CD4-positive, alpha-beta T cell treated with Interleukin-6 at 100 ng/mL for 8 hours (primary cell): ENCODE measurements at places on chromosomes 16 and 17.
A peak's percentile ranks its signal among the peaks of the same experiment; 100 is the strongest.

DNA sequence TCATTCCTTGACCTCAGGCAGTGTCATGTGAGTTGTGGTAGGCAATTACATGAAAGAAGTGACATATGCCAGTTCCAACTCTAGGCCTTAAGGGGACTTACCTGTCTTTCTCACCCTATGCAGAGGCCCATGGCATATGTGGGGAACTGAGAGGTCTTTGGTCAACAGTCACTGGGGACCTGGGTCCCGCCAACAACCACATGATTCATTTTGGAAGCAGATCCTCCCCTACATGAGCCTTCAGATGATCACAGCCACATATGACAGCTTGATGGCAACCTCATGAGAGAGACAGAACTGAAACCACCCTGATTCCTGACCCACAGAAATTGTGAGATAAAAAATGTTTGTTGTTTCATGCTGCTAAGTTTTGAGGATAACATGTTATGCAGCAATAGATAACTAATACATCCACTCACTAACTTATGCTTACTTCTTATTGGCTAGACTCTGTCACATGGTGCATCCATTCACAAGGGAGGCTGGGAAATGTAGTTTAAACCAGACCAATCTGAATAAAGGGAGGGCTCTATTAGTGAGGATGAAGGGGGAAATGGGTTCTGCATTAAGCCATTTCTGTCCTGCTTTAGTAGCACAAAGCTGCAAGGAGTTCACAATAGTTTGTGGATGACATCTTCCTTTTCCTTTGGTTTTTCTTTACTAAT lies 298.2 kb downstream of the HAPSTR1 start:
- DNase-seq, result no peak

GRCh38 chr16:56836410-56837230 lies 28.4 kb upstream of the SLC12A3 start:
- no peak for DNase-seq

GRCh38 chr17:61253937-61254574 lies 145.6 kb upstream of the TBX2 start:
- DNase-seq, result no peak

- DNase-seq, result peak; percentile 85
Measured at GRCh38 chr17:75271233-75271954, 363 bp upstream of the MIF4GD start.

GRCh38 chr17:8468127-8468526 lies 32.4 kb downstream of the NDEL1 start:
- no peak for DNase-seq

GRCh38 chr17:61467416-61468262 lies 15.4 kb downstream of the TBX4 start:
- no peak for DNase-seq

DNA sequence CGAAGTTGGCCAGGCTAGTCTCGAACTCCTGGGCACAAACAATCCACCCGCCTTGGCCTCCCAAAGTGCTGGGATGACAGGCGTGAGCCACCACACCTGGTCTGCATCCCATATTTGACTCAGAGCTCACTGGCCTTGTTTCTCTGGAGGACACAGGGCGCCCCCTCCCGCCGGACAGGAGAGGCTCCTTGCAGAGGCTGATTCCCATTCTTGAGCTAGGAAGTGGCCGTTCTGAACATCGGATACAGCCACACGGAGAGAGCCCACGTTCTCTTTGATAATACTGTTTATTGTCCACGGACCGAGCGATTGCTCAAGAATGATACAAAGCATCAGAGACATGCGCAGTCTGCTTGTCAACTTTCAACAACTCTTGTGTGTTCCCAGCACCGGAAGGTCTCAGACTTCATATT lies 12.1 kb upstream of the USP36 start:
- DNase-seq, result no peak

- DNase-seq, result no peak
Measured at GRCh38 chr17:19958023-19958422, 19.6 kb downstream of the AKAP10 start.

DNA sequence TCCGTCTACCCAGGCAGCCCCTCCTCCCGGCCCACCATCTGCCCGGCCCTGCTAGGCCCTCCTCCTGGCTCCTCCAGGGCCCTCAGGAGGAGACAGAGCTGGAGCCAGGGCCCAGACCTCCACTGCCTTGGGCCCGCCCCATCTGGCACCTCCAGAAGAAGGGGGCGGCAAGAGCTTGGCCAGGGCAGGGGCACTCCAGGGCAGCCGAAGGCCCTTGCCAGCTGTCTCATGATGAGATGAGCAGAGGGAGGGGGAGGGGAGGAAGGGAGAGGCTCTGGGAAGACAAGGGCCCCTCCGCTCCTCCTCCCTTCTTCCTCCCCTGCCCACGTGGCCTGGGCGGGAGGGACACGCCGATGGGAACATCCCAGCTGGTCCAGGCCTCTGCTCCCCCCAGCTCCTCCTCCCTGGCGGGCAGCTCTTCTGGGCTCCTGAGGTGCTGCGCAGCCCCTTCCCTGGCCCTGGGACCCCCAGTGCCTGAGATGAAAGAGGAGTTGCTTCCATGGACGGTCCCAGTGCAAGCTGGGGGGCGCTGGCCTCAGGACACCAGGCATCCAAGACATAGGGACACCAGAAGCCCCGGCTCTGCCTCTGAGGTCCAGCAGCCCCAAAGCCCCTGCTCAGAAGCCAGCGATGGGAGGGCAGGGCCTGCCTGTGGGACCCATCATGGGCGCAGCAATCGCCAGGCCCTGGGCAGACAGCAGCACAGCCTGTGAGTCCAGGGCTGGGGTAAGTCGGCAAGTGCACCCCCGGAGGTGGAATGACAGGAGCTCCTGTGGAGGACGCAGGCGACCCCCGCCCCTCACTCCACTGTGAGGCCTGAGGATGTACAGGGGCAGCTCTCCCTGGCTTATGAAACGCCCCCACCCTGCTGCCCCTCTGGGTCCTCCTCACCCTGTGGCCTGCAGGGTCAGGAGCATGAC lies 23.6 kb upstream of the ENPP7 start:
- no peak for DNase-seq

DNA sequence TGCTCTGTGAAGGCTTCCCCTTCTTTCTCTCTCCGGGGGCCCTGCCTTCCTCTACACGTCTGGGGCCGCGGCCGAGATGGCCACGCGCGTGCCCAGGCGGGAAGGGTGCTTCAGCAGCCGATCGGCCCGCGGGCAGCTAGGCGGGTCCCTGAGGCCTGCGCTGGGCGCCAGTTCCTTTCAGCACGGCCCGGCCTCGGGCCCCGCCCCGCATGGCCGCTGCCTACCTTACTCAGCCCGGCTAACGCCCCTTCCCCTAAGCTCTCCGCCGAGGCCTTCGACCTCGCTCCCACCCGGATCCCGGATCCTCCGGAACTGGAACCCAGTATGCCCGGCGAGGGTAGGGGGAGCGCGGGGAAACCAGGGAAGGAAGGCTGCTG lies 335 bp downstream of the TMEM11 start:
- no peak for DNase-seq

GRCh38 chr16:59698346-59699020 lies 964.4 kb upstream of the GOT2 start:
- DNase-seq, result no peak

DNA sequence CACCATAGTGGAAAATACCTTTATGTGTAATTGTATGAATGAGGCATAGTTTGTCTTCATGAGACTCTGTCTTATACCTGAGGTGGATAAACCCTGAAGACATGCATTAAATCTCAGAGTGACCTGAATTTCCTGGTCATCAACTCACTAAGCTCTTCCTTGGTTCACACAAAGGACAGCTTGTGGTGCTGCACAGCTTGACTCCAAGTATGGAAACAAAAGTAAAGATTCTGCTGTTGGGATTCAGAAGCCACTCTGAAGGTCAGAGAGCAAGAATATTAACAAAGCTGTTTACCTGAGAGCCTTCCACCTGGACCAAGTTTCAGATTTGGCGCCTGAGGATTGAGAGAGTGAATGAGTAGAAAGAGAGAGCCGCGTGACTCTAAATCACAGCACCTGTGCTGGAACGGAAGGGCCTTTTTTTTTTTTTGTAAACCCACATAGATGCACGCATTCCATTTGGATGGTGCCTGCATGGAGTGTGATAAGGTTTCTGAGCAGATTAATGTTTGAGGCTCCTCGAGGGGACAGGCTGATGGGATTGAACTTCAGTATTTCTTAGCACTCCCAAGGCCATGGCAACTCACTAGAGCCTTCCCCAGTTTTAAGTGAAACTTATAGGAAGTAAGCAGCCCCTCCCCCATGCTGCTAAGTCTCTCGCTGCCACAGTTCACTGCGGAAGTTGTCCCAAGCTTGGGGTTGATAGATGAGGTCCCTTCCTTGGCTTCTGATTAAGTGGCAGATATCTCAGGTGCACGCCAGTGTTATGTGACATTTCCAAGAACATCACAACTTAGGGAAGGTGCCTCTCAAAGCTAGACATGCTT lies 28.7 kb downstream of the CALB2 start:
- DNase-seq, result no peak

GRCh38 chr16:56945847-56946527 lies 14.0 kb downstream of the HERPUD1 start:
- DNase-seq, result no peak

- DNase-seq, result no peak
Measured at GRCh38 chr16:65548470-65548869, 426.6 kb upstream of the CDH11 start.

GRCh38 chr17:78230996-78231935 lies at the start of gene TMEM235:
TSS of gene TMEM235 (plus strand) at chr17:78231631. CDS start at chr17:78232024, 393 bp downstream.
- DNase-seq, result no peak

DNA sequence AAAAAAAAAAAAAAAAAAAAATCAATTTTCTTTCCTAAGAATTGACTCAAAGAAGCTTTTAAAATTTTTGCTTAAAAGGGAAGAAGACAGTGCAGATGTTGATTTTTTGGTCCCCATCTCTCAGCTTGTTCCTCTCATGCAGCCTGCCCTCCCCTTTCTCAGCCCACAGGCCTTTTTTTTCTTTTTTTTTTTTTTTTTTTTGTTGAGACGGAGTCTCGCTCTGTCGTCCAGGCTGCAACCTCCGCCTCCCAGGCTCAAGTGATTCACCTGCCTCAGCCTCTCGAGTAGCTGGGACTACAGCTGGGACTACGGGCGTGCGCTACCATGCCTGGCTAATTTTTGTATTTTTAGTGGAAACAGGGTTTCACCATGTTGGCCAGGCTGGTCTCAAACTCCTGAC lies 17.7 kb downstream of the YPEL2 start:
- no peak for DNase-seq

- no peak for DNase-seq
Measured at GRCh38 chr17:57242148-57242547, 14.2 kb upstream of the MSI2 start.

GRCh38 chr17:35740997-35741931 lies 9.8 kb downstream of the RASL10B start:
- DNase-seq, result no peak

GRCh38 chr17:21095735-21096134 lies 31.0 kb upstream of the DHRS7B start:
- DNase-seq, result no peak

DNA sequence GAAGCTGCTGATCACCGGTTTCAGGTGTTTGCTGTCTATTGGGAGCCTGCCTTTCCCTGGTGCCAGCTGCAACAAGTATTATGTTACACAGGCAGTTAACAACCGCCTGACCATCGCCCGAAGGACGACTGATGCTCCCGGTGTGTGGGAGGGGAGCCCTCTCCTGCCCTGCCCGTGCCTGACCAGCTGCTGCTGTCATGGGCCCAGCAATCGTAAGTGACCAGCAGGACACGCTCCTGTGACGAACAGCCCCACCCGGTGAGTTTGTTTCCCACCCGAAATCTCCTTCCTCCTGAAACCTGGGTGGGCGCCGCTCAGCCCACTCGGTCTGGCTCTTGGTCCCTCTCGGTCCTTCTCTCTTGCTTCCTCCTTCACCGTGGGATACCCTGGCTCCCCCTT lies 17.9 kb upstream of the UBE2I start:
- DNase-seq, result no peak

GRCh38 chr16:13335879-13336278 lies 434.5 kb downstream of the SHISA9 start:
- no peak for DNase-seq

DNA sequence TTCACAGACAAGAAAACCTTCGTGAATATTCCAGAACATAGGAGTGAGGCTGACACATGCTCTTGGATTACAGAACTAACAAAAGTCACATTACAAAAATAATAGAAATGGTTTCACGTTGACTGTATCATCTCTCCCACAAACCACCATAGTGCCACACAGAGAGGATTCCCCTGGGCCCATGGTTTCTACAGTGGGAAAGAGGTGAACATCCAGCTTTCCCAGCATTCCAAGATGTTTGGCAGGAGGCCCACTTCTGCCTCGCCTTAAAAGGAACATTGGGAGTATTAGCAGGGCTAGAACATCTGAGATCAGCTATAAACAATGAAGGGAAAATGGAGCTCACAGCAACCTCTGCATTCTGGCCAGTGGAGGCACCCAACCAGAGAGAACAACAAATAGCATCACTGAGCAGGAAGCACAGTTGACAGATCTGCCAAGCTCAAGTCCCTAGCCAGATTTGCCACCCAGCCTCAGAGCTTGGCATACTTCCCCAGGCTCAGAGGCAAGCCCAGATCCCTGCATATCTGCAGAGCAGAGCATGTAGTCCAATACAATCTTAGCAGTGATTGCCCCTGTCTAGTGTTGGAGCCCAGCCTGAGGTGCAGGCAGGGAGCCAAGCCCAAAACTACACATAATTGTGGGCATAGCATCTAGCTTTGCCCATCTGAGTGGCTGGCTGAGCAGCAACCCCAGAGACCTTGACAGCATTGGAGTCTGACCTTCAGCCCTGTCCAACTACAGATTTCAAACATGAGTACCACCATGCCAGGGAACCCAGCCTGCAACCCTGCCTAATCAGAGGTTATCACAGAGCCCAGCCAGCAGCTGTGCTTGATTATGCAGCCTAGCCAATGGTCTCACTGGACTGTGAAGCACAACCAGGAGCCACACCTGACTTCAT lies 260.4 kb downstream of the CEP112 start:
- no peak for DNase-seq

- DNase-seq, result no peak
Measured at GRCh38 chr17:2690165-2691068, 21.1 kb downstream of the CLUH start.

GRCh38 chr17:18966831-18967624 lies 15.1 kb downstream of the SLC5A10 start:
- no peak for DNase-seq

- no peak for DNase-seq
Measured at GRCh38 chr16:55233464-55233863, 90.5 kb upstream of the IRX6 start.

GRCh38 chr17:53819956-53820355 lies 2.8 kb upstream of the KIF2B start:
- DNase-seq, result no peak

DNA sequence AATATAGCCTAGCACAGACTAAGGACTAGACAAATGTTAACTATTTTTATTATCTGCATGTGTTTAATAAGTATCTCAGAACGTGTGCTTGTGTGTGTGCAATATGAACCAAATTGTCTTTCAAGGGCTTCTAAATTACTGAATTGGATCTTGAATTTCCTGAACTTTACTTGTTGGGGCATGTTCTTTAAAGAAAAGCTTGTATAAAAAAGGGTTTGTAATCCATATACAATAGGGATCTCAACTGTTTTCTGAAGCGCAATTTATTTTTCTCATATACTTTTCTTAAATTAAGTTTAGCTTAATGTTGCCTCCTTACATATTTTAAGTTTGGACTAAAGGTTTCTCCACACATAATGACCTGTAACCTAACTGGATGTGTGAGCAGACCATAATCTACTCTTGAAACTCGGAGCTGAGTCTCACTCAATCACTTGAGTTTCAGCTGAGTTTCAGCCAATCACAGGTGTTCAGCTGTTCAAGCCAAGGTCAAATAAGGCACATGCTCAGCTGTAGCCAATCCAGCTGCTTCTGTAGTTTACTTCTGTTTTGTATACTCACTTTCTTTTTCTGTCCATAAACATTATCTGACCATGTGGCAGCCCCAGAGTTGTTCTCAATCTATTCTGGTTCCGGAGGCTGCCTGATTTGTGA lies 72.3 kb downstream of the CDK5R1 start:
- no peak for DNase-seq
